ENCODE measurements at places on chromosomes 3 and 15.

- no peak for DNase-seq
These were observed 79.1 kb upstream of the HES1 start for GRCh38 chr3:194056731-194057415.

- no peak for DNase-seq
These were observed 8.0 kb downstream of the EOMES start for GRCh38 chr3:27714146-27714526.

GRCh38 chr3:12959838-12960378 lies 113.3 kb downstream of the IQSEC1 start:
- DNase-seq: no peak

DNA sequence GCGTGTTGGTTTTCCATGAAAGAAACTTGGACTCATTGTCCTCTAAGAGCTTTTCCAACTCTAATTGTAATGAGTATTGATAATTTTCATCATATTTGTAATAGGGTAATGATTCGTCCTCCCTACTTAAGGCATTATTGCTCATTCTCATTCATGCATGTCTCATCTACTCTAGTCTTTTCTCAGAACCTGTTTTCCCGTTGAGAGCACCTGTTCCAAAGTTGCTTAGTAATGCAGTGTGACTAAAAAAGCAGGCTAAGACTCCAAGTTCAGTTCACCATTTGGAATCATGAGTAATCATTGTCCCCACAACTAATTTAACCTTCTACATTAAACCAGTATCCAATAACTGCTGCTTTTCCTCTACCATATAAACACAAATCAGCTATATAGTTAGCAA lies 84.0 kb downstream of the FILIP1L start:
- no peak for DNase-seq

- no peak for DNase-seq
These were observed 34.8 kb downstream of the ZMAT3 start for GRCh38 chr3:179036626-179037300.

- DNase-seq: no peak
These were observed 151.6 kb downstream of the BBX start for GRCh38 chr3:107674371-107674770.

- DNase-seq: no peak
These were observed 17.0 kb downstream of the HRG start for GRCh38 chr3:186682812-186683211.

GRCh38 chr3:132245552-132246142 lies 71.6 kb upstream of the ACP3 start:
- DNase-seq: no peak

- DNase-seq: no peak
These were observed 3.4 kb downstream of the GAP43 start for GRCh38 chr3:115626721-115627120.

GRCh38 chr3:10456981-10457380 lies 48.4 kb downstream of the ATP2B2 start:
- no peak for DNase-seq

DNA sequence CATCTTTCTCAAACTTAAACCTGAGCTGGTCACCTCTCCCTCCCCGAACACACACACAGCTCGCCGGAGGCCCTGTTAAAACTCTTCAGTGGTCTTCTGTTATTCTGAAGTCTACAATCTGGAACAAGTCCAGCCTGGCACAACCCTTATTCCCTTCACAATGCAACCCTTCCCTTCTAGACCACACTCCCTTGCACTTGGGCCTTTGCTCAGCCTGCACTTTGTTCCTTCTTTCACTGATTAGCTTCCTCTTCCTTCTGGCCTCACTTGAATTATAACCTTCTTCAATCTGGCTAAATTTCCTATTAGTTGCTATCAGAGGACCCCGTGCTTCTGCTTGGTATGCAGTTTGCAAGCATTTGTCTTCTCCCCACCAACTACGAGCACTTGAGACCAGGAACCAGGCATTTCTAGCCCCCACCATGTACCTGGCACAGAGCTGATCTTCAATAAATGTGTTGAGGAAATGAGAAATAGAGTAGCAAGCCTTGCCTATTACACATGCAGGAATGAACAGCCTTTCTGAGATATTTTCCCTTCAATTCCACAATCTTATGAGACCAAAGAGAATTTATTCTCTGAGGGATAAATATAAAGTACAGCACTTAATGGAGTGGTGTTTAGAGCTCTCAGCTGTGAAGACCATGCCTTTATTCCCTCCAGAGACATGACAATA lies 663.1 kb upstream of the ADAMTS9 start:
- no peak for DNase-seq

DNA sequence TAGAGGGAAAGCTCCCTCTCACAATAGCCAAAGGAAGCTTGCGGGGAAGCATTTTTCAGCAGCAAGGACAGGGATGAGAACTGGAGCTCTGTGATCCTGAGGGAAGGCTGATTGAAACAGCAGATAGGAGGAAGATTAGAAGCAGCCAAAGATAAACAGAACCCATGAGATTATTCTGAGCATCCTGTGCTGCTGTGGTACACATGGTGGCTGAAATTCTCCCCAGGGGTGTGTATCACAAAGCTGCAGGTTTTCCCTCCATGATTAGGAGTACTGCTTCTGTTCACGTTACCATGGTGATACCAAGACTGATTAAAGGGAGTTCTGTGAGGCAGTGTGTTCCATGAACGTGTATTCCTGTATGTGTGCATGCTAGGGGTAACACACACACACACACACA lies 30.3 kb upstream of the PSMD6 start:
- DNase-seq: no peak

- no peak for DNase-seq
These were observed 18.3 kb upstream of the MRPS22 start for GRCh38 chr3:139325551-139325950.

GRCh38 chr3:133268726-133269134 lies 131.1 kb upstream of the BFSP2 start:
- DNase-seq: no peak

DNA sequence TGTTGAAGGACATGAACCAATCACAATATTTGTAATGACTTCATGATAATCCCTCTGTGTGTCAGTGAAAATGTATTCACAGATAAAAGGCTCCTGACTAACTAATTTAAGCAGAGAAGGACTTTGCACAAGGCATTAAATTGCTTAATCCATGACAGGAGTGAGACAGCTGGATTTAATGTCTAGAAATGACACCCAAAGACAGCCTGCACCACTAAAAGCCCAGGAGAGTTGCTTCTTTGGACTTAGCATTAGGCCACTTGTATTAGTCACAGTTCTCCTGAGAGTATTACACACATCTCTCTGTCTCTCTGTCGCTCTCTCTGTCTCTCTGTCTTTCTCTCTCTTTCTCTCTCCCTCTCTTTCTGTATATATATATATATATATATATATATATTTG lies 180.4 kb downstream of the GOLGA8K start:
- no peak for DNase-seq

DNA sequence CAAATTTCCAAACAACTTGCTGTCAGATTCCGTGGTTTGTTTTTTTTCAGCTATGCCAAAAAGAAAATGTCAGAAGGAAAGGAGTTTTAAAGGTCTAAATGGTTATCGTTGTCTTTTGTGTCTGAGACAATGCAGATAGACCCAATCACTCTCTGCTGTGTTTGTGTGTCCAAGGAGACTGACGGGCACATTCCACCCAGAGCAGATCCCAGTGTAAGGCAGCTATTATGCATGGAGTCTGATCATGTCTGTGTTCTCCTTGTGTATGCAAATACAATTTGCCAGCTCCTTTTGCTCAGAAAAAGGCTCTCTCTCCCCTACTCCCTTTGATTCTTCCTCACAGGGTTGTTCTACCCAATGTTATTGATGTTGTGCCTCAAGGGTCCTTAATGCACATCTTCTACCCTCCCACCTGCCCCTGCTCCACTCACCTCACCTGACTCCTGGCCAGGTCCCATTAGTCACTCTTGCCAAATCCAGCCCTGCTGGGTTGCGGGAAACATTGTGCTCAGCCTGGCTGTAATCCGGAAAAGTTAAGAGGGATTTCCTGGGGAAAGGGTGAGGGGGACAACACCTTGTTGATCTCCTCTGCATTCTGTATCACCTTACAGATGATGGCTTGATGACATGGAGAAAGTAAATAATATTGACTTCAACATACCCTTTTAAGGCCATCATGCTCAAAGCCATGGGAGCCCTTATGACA lies 61.0 kb downstream of the OTOL1 start:
- no peak for DNase-seq

GRCh38 chr3:38544926-38545325 lies 48.8 kb downstream of the EXOG start:
- DNase-seq: no peak

GRCh38 chr3:129809297-129809696 lies 84.2 kb downstream of the TMCC1 start:
- DNase-seq: no peak

DNA sequence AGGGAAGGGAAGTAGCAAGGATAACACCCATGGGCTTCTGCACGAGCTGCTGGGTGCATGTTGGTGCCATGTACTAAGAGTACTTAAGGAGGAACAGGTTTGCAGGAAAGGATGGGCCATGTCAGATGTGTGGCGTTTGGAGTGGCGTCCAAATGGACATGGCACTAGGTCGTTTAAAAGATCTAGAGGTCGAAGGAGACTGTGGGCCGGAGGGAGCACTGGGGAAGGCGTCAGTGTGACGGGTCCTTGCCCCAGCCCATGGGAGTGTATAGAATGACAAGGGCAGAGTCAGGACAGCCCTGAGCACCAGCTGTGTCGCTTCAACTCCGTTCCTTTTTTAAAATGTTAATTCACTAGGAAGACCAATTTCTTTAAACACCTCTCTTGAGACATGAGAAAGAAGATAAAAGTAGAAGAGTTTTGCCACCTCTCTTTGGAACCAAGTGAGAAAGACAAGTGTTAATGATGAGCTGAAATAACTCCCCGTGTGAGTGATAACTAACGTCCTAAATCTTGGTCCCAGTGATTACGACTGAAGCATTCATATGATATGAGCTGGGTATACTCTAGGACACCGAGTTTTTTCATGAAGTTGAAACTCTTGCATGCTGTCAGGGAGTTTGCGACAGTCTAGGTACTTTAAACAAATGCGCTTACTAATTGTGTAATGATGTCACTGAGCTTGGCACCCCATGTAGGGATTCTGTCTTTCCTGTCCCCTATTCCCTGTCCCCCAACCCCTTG lies 23.8 kb downstream of the LYSMD4 start:
- no peak for DNase-seq
